ENCODE measurements at places on chromosomes 1 and 21.

GRCh38 chr1:99240621-99241020 is 23.7 kb upstream of the PLPPR4 start:
- DNase-seq: no peak

DNA sequence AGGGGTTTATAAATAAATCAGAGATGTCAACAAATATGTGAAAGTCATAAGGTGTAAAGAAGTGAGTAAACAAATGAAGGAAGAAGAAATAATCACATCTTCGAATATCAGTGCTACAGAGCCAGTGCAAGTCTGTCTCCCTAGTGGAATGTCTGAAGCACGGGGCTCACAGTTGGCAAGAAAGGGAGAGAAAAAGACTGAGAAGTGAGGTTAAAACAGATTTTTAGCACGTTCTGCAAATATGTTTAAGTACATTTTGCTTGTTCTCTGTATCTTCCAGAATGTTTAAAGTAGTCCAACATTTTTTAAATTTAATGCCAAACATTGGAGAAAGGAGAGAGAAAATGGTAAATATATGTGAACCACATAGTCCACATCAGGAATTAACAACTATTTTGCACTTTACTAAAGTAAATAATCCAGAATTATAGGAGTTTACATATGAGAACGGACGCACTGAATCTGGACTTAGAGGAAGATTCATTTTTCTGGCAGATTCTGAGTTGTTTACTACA is 682.4 kb downstream of the LTN1 start:
- DNase-seq: peak; percentile 76

DNA sequence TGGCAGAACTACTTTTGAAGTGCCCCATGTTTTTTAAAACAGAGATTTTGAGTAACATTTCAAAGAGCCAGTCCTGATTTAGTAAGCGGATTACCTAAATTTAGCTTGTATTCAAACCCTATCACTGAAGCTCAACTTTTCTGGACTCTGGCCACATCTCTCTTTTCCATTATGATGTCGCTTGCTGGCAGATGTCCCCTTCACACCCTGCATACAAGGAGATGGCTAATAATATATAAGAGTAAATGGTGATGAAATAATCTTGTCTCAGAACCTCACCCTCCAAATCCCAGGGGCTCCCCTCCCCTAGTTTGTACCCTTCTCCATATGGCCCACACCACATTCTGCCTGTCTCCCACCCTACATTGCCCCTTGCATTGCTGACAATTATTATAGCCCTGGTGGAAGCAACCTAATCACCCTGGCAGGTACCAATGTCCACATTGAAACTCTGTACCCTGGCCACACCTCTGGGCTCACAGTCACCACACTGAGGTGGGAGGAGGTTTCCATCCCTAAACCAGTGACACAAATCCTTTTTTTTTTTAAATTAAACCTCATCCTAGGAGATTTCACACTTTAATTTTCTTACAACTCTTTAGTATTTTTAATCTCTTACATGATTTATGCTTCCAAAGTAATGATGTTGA is 106.0 kb upstream of the SYT6 start:
- DNase-seq: no peak

DNA sequence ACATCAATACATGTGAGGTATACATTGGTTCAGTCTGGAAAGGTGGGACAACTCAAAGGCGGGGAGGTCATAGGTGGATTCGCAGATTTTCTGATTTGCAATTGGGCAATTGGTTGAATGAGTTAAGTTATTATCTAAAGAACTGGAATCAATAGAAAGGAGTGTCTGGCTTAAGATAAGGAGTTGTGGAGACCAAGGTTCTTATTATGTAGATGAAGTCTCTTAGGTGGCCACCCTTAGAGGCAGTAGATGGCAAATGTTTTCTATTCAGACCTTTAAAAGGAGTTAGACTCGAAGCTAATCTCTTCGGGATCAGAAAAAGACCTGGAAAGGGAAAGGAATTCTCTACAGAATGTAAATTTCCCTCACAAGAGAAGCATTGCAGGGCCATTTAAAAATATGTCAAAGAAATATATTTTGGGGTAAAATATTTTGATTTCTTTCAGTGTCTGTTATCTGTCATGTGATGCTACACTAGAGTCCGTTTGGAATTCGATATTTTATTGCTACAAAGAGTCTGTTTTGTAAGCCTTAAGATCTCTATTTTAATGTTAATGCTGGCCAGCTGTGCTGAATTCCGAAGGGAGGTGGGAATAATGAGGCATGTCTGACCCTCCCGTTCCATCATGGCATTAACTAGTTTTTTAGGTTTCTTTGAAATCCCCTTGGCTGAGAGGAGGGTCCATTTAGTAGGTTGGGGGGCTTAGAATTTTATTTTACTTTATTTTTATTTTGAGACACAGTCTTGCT is 265.1 kb downstream of the PTPRU start:
- DNase-seq: no peak

- no peak for DNase-seq
Observed at GRCh38 chr21:22319435-22319834, 1321.2 kb downstream of the NCAM2 start.

GRCh38 chr1:41905093-41905675 is 13.5 kb downstream of the HIVEP3 start:
- DNase-seq: no peak

GRCh38 chr21:17903029-17903806 is 84.1 kb upstream of the C21orf91 start:
- peak; percentile 47 for DNase-seq

- DNase-seq: no peak
Observed at GRCh38 chr1:165854101-165854845, 26.9 kb downstream of the UCK2 start.

GRCh38 chr1:99992760-99993467 is 23.1 kb downstream of the SLC35A3 start:
- DNase-seq: no peak

DNA sequence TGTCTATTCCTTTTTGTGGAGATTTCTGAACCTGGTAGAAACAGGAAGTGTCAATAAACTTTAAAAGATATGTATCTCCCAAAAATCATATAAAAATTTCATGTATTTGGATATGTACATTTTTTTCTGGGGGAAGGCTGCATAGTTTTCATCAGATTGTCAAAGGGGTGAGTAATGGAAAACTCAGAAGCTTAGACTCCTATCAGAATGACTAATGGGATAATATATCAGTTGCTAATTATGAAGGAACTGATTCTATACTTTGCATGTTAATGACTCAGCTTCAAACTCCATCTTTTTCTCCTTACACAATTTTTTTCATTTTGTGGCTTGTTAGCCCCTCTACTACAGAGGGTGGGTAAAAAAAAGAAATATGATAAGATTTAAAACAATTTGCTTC is 55.9 kb downstream of the GON4L start:
- no peak for DNase-seq

DNA sequence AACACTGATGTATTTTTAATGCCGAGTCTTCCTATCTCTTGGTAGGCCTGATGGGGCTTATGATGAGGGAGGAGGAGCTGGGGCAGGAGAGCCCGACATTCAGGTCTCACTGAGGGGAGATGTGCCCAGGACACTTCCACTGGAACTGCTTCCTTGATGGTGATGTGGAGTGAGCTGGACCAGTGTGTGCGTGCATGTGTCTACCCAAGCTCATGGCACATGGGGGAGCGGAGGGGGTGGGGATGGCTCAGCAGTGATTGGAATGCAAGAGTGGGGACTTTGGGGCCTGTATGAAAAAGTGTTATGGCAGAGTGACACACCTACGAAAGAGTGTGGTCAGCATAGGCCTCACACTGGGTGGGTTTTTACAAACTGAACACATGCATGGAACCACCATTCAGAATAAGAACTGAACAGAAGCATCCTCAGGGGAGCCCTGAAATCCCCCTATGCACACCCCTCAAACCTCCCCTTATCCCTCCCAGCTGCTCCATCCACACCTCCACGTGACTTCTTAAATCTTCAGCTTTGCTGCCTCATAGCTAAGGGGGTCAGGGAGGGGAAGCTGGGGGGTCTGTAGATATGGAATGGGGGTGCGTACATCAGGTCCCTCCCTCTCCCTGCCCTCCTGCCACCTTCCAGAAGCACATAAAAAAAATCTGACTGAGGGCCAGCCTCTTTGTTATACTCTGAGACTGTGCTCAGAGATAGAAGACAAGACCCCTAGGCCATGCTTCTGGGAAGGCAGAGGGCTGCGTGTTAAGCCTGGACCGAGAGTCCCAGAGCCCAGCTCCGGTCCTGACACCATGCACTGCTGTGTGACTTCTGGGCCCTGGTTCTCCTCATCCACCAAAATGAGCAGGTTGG is 11.6 kb downstream of the IL6R start:
- no peak for DNase-seq

GRCh38 chr21:28761674-28762356 is 230.9 kb downstream of the LTN1 start:
- no peak for DNase-seq

DNA sequence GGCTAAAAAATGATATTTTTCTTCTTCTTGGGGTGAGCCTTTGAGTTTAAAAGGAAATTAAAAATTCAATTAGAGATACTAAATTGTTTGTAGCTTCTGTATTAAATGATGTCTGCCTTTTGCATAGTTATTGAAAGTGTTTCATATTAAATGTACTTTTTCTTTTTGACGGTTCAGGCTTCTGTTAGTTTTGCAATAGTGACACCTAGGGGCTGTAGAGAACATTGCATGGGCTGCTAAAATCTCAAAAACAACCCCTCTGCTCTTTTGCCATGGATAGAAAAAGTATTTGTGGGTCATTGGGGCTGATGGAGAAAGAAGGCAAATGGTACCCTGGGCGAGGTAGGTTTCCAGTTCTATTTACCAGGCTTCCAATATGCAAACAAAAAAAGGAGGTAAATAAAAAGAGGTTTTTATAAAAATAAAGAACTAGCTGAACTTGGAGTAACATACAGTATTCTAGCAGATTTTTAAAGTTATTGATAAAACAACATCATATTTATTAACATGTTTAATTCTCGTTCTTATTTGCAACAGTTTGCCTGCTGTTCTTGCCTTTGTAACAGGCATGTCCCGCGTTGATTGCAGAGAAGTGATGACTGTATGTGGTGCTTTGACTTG is 115.4 kb upstream of the HOOK1 start:
- peak; percentile 58 for DNase-seq

GRCh38 chr1:58358346-58358745 is 188.2 kb downstream of the OMA1 start:
- DNase-seq: peak; percentile 31

GRCh38 chr1:107919953-107920352 is 45.0 kb downstream of the VAV3 start:
- DNase-seq: no peak

- no peak for DNase-seq
Observed at GRCh38 chr1:95957748-95958147, 723.7 kb downstream of the RWDD3 start.

DNA sequence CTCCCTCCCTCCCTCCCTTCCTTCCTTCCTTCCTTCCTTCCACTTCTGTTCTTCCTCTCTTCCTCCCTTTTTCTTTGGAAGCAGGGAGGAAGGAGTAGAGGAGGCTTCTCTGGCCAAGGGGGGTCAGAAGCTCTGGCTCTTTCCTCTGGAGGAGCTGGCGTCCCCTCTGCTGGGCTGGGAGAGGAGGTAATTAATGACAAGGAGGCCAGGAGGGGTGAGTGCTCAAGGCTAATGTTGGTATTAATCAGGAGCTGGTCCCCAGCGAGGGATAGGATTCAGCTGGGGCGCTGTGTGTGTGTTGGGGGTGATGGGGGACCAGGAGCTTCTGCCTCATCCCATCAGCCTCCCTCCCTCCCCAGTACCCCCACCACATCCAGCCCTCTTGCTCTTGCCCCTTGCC is 6.2 kb upstream of the PEAR1 start:
- peak; percentile 61 for DNase-seq

- DNase-seq: no peak
Observed at GRCh38 chr1:54004481-54005049, 13.4 kb downstream of the LDLRAD1 start.
